ENCODE measurements at places on chromosomes 3 and 15. TPM values are rescaled to one million over a fixed set of nuclear protein-coding genes. Genes with fewer than 3 reads are reported as not detected.
A peak's percentile ranks its signal among the peaks of the same experiment; 100 is the strongest.

Gene P2RY1
- total RNA-seq, result 11.2 TPM

Gene GOLGA6L22
- total RNA-seq, result not detected

DNA sequence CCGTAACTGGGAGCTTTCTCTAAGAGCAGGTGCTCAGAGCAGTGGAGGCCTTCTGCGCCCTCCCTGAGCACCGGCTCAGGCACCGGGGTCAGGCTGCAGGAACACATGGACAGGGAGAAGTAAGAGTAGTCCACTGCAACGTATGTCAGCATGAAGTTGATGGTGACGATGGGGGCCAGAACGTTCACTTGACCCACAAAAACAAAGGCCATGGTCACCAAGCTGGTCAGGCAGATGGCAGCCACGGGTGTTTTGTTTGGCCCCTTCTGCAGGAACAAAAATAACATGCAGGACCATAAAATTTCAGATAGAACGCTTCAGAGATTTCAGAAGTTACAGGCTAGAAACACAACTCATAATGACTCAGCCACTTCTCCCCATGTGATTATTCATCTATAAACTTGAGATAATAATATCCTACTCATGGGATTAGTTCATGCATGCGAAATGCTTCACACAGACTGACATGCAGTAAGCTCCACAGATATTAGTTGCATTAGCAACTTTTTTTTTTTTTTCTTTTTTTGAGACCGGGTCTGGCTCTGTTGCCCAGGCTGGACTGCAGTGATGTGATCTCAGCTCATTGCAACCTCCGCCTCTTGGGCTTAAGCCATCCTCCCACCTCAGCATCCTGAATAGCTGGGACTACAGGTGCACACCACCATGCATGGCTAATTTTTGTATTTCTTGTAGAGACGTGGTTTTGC, 52.2 kb upstream of the HEG1 start:
- H3K36me3 ChIP-seq, result no peaks in the 10 kb centered on the region
- H3K4me3 ChIP-seq, result no peak overlapping the region
- H3K27me3 ChIP-seq, result no peaks in the 10 kb centered on the region
- H3K4me1 ChIP-seq, result no peaks in the 10 kb centered on the region
- DNase-seq, result no peak

GRCh38 chr15:70290708-70291107, 193.0 kb upstream of the TLE3 start:
- no peaks in the 10 kb centered on the region for H3K36me3 ChIP-seq
- no peaks in the 10 kb centered on the region for H3K27me3 ChIP-seq
- no peak for DNase-seq
- H3K4me1 ChIP-seq, result peaks cover 27% of the 10 kb centered on the region
- no peak overlapping the region for H3K4me3 ChIP-seq

GRCh38 chr15:95086531-95087252, 855.3 kb downstream of the MCTP2 start:
- H3K27ac ChIP-seq, result peak overlapping the region; percentile 74
- no peaks in the 10 kb centered on the region for H3K27me3 ChIP-seq
- no peaks in the 10 kb centered on the region for H3K4me1 ChIP-seq
- no peaks in the 10 kb centered on the region for H3K36me3 ChIP-seq
- H3K4me3 ChIP-seq, result no peak overlapping the region

GRCh38 chr15:77759896-77760592, 127.3 kb upstream of the LINGO1 start:
- no peak overlapping the region for H3K27ac ChIP-seq
- no peaks in the 10 kb centered on the region for H3K36me3 ChIP-seq
- H3K27me3 ChIP-seq, result peaks cover 56% of the 10 kb centered on the region
- no peak for DNase-seq
- H3K4me3 ChIP-seq, result no peak overlapping the region
- no peaks in the 10 kb centered on the region for H3K4me1 ChIP-seq

DNA sequence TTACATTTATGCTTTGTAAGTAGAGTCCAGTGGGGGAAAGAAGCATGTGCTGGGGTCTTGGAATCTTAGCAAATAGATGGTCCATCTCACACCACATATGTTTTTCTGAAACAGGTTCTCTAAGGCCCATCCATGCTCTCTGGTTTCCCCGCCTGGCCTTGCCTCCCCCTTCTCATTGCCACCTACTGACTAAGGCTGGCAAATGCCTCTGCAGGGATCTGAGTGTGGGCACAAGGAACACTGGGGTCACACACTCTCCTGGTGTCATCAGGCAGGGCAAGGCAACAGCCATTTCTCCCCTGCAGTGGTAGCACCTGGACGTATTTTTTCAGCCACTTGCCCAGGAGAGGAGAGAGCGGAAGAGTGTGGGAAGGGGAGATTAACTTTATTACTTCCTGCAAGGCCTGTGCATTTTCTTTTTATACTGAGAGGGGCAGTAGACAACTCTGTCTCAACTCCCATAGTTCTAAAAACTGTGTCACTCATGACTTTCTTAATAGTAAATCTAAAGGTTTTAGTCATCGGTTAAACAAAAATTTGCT, 804.2 kb upstream of the NECTIN3 start:
- no peaks in the 10 kb centered on the region for H3K27me3 ChIP-seq
- no peak for DNase-seq
- H3K36me3 ChIP-seq, result no peaks in the 10 kb centered on the region
- no peak overlapping the region for H3K4me3 ChIP-seq
- H3K4me1 ChIP-seq, result no peaks in the 10 kb centered on the region

GRCh38 chr3:136858381-136858780, 3.6 kb upstream of the NCK1 start:
- no peak overlapping the region for H3K4me3 ChIP-seq
- no peaks in the 10 kb centered on the region for H3K36me3 ChIP-seq
- peaks cover 53% of the 10 kb centered on the region for H3K4me1 ChIP-seq
- peak overlapping the region; percentile 47 for H3K27ac ChIP-seq
- no peak for DNase-seq

DNA sequence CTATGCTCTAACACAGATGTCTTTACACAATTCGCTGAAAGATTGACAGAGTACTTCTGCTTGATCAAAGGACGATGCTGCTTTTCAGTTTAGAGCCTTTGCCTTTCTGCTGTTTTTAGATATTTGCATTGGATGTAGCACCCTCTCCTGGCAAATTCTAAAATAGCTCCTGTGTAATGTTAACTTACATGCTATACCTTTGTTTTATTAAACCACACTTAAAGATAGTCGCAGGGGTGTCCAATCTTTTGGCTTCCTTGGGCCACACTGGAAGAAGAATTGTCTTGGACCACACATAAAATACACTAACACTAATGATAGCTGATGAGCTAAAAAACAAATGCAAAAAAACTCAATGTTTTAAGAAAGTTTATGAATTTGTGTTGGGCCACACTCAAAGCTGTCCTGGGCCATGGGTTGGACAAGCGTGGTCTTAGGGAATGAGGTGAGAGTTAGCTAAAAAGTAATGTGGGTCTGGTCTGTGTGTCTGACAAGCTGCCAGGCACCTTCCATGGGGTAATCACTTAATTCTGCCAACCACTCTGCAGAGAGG, 62.9 kb downstream of the ATG7 start:
- no peak overlapping the region for H3K4me3 ChIP-seq
- no peaks in the 10 kb centered on the region for H3K4me1 ChIP-seq
- no peaks in the 10 kb centered on the region for H3K27me3 ChIP-seq
- peaks cover 15% of the 10 kb centered on the region for H3K36me3 ChIP-seq
- H3K27ac ChIP-seq, result no peak overlapping the region

All from left ventricle myocardium inferior (tissue), 1 donor.